Femur (tissue), 1 donor: ENCODE measurements at places on chromosomes 1 and 21.

DNA sequence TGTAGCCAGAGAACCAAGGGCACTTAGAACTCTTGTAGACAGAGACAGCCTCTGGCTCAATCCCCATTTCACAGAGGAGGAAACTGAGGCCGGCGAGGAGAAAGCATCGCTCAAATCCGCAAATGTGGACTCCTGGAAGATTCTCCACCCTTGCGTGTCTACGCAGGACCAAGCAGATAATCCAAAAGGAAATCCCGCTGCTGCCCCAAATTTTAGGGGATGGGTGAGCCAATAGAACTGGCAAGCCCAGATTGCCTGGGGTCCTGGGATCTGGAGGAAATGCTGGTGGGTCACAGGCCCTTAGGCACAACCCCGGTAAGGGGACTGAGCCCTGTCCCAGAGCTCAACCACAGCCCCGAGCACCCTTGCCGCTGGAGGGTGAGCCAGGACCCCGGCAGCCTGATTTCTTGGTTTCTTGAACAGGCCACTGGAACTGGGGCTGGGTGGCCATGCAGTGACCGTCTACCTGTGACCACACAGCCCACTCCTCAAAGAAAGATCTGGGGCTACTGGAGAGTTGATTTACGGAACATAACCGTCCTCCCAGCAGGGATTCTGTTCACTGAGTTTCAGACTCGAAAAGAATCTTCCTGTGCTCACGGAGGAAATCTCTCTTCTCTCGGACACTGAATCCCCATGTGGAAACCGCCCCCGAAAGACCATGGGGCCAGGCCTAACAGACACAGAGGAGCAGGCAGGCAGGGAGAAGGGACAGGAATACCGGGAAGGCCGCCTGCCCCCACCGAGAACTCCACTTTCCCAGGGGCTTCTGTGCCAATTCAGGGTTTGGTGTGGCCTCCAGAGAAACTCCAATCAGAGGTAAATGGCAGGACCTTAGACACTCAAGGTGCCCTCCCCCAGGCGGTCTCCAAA is 238.4 kb downstream of the NPHP4 start:
- DNase-seq: peak; percentile 5

DNA sequence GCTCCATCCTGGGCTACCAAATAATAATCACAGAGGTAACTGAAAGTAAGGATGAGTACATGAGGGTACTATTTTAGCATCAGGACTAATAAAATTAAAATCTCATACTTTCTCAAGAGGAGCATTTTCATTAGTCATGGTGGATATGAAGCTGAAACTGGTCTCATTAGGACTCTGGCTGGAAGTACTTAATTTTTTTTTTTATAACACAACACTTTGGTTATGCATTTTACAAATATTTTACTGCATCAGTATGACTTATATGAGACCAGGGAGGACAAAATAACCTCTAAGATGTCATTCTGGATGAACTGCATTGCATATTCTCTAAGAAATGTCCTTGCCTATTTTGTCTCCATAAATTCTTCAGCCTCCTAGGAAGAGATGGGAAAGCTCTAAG is 290.9 kb downstream of the HLX start:
- DNase-seq: no peak

DNA sequence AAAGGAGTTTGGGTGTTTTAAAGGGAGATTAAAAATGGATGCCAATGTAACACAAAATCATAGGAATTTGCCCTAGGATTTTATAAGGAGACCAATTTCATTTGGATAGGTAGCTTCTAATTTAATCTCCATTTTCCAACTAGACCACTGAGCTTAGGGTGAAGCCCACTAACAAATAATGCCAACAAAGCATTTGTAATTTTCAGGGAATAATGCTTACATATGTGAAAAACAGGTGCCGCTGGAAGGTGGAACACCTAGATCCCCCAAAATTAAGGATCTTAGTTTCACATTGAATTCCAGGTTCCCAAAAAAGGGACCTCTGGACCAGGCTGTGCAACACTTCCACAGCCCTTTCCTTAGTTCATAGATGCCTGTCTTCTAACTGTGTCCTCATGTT is 66.2 kb upstream of the B3GALT5 start:
- no peak for DNase-seq

GRCh38 chr1:168560370-168560769 is 16.0 kb upstream of the XCL1 start:
- DNase-seq: no peak

GRCh38 chr21:42835211-42835610 is 44.1 kb downstream of the WDR4 start:
- no peak for DNase-seq

DNA sequence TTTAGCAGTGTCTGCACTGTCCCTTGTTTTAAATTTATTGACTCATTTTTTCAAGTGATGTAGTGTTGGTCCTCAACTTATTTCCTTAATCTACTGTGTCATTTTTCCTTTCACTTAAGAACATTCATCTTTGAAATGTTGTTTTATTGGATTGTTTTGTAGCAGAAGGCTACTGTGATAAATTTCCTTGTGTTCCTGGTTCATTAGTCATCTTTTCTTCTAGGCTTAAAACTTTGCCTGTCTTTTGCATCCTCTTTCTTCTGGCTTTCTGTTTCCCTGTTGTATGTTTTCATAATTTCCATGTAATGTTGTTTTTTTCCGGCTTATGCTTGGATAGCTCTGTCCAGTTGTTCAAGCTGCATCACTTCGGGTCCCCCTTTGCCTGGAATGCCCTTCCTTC is 61.9 kb downstream of the UBE2T start:
- no peak for DNase-seq

DNA sequence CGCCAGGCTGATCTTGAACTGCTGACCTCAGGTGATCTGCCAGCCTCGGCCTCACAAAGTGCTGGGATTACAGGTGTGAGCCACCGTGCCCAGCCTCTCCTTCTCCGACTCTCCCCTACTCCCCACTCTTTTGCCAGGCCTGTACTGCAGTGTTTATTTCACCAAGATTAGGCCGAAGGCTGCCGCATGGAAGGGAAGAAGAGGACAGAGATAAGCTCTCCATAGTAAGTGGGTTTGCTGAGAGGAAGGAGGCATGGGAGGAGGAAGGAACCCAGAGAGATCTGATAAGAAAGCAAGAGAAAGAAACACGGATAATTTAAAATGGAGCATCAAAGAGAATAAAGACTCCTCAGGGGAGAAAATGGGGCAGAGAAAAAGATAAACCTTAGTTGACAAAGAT is 8.7 kb downstream of the PTCH2 start:
- DNase-seq: no peak

- DNase-seq: no peak
Observed at GRCh38 chr1:91806181-91806768, 79.7 kb downstream of the TGFBR3 start.

- peak; percentile 73 for DNase-seq
Observed at GRCh38 chr1:180632326-180633056, 669 bp downstream of the XPR1 start.

- peak; percentile 53 for DNase-seq
Observed at GRCh38 chr1:94022471-94023189, 98.3 kb downstream of the ABCA4 start.

- DNase-seq: no peak
Observed at GRCh38 chr1:162716123-162716522, 74.4 kb upstream of the HSD17B7 start.

- DNase-seq: no peak
Observed at GRCh38 chr1:2446394-2446793, 29.7 kb upstream of the PLCH2 start.

DNA sequence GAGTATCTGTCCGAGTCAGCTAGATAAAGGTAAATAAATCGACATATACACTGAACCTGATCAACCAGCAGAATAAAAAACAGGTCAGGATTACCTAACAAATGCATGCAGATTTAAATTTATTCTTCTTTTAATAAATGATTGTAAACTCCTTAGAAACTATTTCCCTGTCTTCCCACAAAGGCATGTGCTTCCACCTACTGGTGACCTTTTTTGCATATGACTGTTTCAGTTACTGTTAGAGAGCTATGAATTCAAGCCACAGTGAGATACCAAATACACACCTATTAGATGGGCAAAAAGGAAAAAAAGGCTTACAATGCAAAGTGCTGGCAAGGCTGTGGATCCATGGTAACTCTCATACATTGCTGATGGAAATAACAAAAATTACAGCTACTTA is 957.4 kb upstream of the NCAM2 start:
- DNase-seq: no peak

- no peak for DNase-seq
Observed at GRCh38 chr21:42202321-42202720, 16.6 kb upstream of the ABCG1 start.

- DNase-seq: no peak
Observed at GRCh38 chr1:1777583-1777899, 729 bp downstream of the NADK start.

DNA sequence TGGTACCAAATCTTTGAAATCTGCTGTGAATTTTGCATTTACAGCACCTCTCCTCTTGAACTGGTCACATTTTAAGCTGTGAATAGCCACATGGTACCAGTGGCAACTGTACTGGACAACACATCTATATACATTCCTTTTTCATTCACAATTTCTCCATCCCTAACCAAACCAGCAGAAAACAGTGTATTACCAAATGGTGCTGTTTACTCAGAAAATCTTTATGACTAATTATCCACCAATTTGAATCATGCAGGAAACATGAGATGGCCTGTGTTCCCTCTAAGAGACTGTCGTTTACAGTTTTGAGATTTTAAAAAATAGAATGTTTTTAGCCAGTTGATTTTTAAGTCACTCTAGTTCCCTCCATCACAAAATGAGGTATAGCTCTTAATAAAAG is 17.6 kb upstream of the CCT8 start:
- no peak for DNase-seq

DNA sequence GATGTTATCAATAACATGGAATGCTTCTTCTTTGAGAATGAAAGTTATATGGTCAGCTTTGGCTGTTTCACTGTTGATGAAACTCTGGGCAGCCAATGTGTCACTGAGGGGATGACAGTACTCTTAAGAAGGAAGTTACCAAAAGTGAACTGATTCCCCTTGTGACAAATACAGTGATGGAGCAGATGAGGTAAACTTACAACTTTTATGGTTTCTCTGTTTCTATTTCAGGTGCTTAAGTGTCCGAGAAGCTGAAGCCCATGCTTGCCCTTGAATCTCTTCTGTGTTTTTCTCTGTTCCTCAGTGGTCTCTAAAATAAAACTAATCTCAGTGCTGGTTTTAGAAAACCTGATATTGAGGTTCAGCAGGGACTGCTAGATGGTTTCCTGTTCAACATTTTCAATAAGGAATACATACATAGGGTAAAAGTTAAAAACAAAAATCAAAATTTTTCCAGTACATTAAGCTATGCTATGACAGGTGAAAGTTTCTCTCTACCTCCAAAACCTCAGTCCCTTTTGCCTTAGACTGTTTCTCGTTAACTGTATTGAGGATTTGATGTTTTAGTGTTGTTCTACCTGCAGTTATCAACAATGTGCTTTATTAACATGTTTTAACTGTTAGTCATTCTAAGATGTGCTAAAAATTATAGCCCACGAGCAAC is 454.4 kb upstream of the ADGRL4 start:
- no peak for DNase-seq

- no peak for DNase-seq
Observed at GRCh38 chr1:174990382-174990999, 9.3 kb upstream of the CACYBP start.

DNA sequence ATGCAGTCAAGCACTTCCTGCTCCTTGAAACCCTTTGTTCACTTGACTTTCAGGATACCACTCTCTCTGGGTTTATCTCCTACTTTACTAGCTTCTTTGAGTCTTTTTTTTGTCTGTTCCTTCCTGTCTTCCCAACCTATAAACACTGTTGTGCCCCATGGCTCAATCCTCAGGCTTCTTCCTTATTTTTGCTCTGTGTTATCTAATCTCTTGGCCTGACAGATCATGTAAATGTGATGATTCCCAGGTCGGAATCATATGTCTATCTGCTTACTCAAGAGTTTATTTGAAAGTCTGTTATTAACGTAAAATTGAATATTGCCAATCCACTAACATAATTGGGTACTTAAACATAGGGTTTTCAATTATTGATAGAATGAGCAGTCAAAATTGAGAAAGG is 171.7 kb upstream of the ST6GALNAC5 start:
- DNase-seq: no peak

- DNase-seq: no peak
Observed at GRCh38 chr1:15236321-15236721, 10.7 kb upstream of the FHAD1 start.

GRCh38 chr1:72296501-72296900 is 14.2 kb upstream of the NEGR1 start:
- DNase-seq: no peak

DNA sequence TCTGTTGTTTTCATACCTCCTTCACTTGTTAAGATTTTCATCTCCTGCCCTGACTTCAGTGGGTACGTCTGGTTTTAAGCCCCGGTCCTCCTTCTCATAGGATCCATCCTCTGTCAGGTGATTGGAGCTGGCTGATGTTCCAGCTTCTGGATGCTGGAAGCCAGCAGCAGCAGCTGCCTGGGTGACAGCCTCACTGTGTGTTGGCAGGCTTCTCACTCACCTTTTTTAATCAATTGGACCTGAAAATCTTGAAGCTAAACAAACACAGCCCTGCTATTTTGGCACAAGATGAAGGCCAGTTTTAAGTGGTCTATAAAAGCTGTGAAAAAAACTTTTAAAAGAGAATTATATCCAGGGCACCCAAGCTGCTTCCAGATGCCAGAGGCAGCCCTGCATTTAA is 181.0 kb downstream of the DISC1 start:
- DNase-seq: no peak

DNA sequence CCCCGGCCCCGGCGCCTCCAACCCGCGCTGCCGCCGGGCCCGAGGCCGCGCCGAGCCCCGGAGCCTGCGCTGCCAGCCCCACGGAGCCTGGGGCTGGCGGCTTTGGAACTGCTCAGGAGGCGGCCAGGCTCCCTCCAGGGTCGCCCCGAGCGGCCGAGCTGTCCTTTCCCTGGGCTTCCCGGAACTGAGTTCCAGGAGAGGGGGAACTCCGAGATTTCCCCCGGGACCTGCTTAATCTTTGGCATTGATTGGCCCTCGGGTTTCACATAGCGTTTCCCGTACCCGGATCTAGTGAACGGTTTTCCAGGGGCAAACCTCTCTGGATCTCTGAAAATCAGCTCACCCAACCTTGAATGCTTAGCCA is 504 bp downstream of the H6PD start:
- DNase-seq: peak; percentile 65

DNA sequence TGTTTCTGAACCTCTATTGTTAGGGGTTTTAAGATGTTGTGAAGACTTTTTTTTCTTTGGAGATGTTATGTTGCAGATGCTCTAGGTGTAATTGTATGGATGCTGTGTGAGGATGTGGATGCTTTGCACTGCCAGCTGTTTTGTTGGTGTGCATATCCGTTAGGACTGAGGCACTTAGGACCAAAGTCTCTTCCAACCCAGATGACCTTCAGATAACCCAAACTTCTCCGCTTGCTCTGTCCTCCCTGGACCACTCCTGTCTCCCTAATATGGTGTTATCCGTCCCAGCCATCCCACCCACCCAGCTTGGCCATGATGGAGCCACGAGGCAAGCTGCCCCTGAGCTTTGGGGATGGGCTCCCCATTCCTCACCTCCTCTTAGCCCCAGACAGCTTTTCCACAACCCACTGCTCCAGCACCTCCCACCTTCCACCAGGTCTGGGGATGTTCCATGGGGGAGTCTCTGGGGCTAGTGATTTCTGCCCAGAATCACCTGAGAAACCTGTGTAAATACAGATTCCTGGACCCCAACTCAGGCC is 5.1 kb upstream of the LEFTY2 start:
- no peak for DNase-seq
